RKO (cell line): ENCODE measurements at places on chromosomes 16 and 17.

DNA sequence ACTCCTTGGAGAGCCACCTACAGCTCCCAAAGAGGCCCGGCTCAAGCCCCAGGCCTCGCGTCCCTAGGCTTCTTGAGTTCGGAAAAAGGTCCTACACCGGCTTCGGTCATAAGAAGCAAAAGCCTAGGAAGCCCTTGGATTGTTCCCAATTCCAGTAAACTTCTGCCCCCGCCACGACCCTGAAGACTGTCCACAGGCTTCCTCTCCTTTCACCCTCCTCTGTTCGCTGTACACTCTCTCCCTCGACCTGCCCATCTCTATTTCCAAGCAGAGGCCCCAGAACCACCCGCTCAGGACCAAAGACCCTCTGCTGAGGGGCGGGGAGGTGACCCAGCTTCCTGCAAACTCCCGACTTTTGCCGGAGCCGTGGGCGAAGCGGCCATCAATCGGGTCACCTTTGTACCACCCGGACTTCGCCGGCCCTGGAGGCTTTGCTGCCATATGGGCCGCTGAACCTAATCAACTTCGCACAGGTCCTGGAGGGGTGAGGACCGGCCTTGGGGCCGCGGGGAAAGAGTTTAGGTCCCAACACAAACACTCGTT is 2.7 kb downstream of the HOXB2 start:
- DNase-seq = peak; percentile 63

DNA sequence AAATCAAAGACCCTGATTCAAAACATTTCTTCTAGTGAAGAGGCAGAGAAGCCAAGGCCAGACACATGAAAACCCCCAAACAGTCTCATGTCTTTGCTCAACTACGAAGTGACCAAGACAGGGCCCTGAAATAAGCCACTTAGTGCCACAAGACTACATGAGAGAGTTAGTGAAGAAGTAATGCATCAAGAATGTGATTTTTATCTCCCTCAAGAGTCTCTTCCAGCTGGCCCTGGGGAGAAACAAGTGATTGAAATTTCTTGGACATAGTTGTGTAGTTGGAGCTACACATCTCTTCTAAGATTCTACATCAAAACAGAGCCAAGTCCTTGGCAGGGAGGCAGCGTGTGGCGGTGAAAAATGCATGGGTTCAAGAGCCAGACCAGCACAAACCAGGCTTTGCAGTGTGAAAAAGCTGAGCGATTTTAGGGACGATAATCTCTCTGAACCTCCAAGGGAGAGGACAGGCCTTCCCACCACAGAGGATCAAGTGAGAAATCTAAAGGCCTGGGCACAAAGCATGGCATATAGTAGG is 30.6 kb downstream of the LYRM1 start:
- no peak for DNase-seq

GRCh38 chr16:28192806-28193529 is 18.8 kb downstream of the XPO6 start:
- no peak for DNase-seq

DNA sequence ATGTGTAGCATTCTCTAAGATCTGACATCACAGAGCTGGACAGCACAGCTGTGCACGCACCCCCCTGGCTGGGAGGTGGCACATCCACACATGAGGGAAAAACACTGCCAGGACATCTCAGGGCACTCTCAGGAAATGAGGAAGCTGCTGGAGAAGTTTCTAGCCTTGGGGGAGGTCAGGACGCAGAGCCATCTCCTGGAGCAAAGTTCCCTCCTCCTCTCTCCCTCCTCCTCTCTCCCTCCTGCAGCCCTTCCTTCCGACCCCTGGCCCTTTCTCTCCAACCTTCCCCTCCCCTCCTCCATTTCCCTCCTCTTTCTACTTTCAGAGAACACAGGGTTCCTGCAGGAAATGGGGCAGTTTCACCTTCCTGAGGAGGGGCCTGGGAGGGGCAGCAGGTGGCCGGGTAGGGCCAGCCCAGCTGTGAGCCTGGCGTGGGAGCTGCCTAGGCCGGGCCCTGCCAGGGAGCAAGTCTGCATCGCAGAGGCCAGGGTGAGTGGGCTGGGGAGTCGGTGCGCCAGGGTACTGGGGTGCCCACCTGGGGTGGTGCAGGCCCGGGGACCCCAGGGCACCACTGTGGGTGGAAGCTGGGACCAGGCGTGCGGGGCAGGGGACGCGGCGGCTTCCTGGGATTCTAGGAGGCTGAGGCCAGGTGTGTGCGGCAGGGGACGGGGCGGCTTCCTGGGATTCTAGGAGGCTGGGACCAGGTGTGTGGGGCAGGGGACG is at the start of gene DPEP1:
TSS of gene DPEP1 (plus strand) at position 412 of the 723 bp plus-strand sequence. CDS start 16,769 bp downstream, outside the sequence.
- no peak for DNase-seq

- no peak for DNase-seq
These were observed 66.7 kb downstream of the TANGO6 start for GRCh38 chr16:68910051-68910450.

DNA sequence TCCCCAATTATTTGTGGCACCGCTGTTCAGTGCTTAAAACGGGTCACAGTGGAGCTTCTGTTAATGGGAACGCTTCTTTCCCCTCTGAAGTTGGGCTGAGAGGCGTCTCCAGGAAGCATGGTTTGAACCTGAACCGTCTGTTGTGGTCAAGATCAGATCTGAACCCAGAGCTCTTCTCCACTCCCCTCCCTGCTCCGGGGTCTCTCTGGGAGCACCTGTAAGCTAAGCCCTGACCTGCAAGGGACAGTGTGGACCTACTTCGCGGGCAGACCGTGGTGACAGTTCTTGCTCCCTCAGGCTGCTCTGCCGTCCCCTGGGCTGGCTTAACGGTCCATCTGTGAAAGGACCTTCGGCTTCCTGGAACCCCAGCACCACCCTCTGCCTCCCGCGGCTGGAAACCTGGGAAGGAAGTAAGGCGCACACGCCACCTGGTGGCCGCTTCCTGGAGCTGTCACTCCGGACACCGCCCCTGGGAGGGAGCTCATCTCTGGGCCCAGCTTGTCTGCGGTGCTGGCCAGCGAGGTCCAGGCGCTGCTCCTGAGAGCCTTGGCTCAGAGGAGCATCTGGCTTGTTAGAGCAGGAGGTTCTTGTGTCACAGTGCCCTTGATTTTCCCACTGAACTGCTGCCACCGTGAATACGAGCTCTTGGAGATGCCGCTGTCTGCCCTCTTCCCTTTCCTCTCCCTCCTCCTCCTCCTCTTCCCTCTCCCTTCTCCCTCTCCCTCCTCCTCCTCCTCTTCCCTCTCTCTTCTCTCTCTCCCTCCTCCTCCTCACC is 518.5 kb upstream of the EEF2KMT start:
- DNase-seq = peak; percentile 73

DNA sequence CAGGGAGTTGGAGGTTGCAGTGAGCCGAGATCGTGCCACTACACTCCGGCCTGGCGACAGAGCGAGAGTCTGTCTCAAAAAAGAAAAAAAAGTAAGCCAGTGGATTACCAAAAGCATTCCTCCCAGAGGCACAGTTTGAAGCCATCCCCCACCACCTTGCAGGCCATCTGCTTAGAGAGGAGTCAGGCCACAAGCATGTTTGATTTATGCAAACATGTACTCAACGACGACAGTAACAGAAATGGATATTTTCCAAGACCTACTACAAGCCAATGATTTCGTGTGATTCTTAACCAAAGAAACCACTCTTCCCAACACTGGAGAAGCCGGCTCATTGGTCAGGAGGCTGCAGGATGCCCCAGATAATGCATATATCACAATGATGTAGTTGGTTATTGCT is 34.8 kb downstream of the MYH13 start:
- no peak for DNase-seq

GRCh38 chr17:76734080-76734840 is 2.9 kb downstream of the SRSF2 start:
- peak; percentile 78 for DNase-seq

DNA sequence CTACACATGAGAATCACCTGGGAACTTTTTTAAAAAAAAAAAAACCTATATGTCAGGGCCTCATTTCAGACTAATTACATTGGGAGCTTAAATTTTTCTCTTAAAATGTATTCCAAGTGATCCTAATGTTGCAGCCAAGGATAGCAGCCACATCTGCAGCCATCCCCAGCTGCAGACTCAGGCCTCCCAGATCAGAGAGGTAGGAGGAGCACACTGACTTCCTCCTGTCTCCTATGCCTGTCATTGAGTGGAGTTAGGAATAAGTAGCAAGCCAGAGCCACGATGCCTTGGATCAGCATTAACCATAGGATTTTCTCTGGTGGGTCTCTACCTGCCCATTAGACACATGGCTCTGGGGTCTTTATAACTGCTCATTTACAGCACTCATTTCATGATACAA is 463.5 kb downstream of the HS3ST4 start:
- no peak for DNase-seq

- DNase-seq = no peak
These were observed 120.9 kb downstream of the PRKCA start for GRCh38 chr17:66423056-66423955.

- no peak for DNase-seq
These were observed 187.5 kb upstream of the CDH11 start for GRCh38 chr16:65309354-65309753.

- no peak for DNase-seq
These were observed 76.6 kb downstream of the TBC1D16 start for GRCh38 chr17:79959042-79959441.

GRCh38 chr17:79813297-79814126 is 16.6 kb upstream of the CBX8 start:
- peak; percentile 23 for DNase-seq

DNA sequence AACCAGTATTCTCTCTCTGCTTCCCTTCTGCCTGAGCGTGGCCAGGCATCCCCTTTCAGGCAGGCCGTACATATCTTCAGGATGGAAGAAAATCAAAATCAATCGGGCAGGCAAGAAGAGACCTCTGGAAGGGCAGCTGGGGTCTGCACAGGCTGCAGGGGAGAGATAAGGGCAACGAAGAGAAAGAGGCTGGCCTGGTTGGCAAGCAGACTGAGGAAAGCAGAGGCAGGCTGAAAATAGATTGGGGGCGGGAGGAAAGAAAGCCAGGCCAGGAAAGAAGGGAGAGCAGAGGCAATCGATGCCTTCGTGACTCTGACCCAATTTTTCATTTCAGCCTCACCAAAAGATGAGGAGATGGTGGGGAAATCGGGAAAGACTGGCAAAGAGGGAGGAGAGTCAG is 18.1 kb downstream of the PIPOX start:
- no peak for DNase-seq

DNA sequence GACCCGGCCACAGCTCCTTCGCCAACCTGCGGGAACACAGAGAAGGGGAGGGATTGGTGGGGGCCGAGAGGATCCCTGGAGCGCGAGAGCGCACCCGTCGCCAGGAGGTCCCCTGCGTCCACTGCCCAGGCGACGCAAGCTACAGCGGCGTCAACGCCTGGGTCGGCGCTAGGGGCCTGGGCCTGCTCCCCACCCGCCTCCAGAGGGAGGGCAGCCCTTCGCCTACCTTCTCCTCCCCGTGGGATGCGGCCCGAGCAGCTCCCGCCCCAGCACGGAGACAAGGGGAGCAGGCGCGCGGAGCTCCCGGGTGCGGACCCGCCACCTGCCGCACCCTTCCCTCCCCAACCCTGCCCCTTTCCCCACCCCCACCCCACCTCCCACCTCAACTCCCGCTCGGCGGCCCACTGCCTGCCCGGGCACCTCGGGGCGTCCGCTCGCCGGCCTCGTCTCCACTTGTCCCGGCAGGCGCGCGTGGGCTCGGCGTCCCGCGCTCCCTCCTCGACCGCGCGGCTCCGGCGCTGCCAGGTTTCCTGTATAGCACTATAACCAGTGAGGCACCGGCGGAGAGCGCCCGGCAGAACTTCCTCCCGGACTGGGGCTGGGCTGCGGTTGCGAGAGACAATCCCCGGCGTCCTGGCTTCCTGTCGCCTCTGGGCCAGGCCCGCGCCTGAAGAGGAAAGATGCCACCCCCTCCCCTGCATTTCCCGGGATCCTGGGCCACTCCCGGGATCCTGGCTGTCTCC is 119.1 kb upstream of the SMURF2 start:
- peak; percentile 61 for DNase-seq

GRCh38 chr17:28524476-28525424 is 18.6 kb downstream of the FOXN1 start:
- DNase-seq = no peak

GRCh38 chr17:15920758-15921239 is 24.1 kb upstream of the ADORA2B start:
- DNase-seq = peak; percentile 15

DNA sequence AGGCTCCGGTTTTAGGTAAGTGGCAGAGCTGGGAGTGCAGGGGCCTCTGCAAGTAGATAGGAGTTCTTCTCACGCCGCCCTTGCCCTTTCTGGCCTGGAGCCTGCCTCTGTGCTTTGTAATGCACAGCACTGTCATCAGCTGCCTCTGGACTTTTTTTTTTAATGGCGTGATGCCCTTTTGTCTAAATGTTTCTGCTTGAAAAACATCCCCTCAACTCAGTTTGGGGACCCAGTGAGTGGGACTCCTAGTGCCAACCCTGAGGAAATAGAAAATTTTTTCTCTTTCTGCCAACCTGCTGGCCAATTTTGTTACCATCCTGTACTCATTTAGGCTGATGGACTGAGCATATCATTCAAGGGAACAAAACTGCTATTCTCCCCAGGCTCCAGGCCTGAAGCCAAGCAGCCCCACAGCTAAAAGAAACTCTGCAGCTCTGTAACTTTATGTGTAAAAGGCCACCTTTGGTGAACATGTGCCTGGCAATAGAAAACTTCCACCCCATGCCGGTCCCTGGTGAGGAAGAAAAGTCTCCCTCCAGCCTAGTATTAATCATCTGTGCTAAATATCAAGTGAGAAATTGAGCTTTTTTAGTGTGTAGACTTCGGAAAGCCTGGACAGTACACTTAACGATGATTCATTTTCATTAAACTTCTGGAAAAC is 22.5 kb downstream of the SLC6A2 start:
- DNase-seq = no peak

GRCh38 chr16:81394416-81394815 is 50.2 kb upstream of the CMIP start:
- DNase-seq = no peak

GRCh38 chr17:1251866-1252608 is 18.2 kb upstream of the BHLHA9 start:
- peak; percentile 70 for DNase-seq

DNA sequence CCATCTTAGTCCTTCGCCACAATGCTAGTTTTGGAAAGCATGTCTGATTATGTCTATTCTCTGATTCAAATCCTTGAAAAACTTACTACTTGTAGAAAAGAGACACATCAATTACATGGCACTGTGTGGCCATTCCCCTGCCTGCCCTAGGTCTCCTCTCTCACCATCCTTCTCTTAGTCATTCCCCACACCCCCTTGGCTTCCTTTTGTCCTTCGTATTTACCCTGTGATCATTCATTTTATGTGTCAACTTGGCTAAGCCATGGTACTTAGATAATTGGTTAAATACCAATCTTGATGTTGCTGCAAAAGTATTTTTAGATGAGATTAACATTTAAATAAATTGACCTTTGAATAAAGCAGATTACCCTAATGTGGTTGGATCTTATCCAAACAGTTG is 122.9 kb upstream of the CDH11 start:
- DNase-seq = no peak

- DNase-seq = peak; percentile 8
These were observed 487.4 kb upstream of the SOX9 start for GRCh38 chr17:71633391-71633849.

DNA sequence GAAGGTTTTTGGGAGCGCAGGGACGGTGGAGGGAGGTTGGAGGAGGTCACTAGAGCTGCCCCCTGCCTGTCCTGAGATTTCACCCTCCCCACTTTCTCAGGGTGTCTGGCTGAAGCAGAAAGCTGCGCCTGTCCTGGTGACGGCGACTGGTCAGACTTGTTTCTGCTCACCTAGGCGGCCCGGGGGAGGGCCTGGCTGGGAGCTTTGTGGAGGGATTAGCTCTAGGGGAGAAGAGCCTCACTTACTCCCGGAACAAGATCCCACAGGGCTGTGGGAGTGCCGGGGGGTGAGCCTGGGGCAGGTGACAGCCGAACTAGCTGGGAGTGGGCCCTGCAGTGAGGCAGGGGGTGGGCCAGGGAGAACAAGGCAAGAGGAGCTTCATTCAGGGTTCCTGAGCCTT is 11.5 kb downstream of the NHERF1 start:
- no peak for DNase-seq
